ENCODE measurements at places on chromosomes 4 and X. TPM values are rescaled to one million over a fixed set of nuclear protein-coding genes. Genes with fewer than 3 reads are reported as not detected.

- peak; percentile 30 for DNase-seq
Measured at GRCh38 chr4:173332963-173333657, 1.0 kb downstream of the HMGB2 start.

GRCh38 chrX:65993915-65994460, 45.9 kb downstream of the VSIG4 start:
- DNase-seq, result no peak

DNA sequence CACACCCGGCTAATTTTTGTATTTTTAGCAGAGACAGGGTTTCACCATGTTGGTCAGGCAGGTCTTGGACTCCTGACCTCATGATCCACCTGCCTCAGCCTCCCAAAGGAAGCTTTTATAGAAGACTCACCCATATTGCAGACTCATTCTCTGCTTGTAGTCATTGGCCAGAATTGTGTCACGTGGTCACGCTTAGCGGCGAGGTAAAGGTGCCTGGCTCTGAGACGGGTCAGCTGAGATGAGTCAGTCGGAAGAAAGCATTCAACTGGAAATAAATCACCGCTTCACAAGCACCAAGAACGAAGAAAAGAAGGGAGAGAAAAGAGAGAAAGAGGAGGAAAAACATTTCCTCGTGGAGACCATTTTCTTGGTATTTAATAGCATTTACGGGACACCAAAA, 218.8 kb upstream of the NOCT start:
- DNase-seq, result no peak

GRCh38 chr4:100362366-100362765, 155.5 kb downstream of the EMCN start:
- DNase-seq, result peak; percentile 41

DNA sequence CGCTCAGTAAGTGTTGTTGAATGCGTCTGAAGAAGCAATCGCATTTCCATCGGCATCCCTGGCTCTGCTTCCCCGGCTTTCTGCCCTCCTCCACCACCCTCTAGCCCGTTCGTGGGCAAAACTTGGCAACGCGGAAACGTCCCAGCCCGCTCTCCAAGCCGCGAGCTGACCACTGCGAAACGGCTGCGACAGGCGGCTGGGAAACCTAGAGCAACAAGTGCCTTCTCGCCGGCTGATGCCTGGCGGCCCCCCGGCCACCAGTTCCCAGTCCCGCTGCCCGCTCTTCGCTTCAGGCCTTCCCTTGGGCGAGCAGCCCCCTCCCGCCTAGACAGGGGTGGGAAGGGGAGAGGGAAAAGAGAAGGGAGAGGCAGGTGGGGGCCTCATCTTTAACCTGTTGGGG, 837 bp downstream of the CITED1 start:
- DNase-seq, result no peak

GRCh38 chr4:155430895-155431795, 54.4 kb upstream of the MAP9 start:
- no peak for DNase-seq

DNA sequence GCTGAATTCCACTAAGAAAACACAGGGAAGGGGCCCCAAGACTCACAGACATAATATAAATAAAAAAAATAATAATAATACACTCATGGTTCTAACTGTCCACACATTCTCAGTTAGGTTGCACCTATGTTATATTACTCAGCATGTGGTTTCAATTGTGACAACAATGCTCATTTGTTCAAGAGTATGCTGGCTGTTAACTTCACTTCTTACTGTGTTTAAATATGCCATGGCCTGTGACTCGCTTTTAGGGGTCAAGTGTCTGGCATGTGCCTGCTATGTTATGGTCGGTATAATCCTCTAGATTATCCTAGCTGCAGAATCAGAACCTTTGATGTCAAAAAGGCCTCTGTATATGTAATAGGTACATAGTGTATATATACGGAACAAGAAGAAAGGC, 324.8 kb upstream of the INTU start:
- no peak for DNase-seq

DNA sequence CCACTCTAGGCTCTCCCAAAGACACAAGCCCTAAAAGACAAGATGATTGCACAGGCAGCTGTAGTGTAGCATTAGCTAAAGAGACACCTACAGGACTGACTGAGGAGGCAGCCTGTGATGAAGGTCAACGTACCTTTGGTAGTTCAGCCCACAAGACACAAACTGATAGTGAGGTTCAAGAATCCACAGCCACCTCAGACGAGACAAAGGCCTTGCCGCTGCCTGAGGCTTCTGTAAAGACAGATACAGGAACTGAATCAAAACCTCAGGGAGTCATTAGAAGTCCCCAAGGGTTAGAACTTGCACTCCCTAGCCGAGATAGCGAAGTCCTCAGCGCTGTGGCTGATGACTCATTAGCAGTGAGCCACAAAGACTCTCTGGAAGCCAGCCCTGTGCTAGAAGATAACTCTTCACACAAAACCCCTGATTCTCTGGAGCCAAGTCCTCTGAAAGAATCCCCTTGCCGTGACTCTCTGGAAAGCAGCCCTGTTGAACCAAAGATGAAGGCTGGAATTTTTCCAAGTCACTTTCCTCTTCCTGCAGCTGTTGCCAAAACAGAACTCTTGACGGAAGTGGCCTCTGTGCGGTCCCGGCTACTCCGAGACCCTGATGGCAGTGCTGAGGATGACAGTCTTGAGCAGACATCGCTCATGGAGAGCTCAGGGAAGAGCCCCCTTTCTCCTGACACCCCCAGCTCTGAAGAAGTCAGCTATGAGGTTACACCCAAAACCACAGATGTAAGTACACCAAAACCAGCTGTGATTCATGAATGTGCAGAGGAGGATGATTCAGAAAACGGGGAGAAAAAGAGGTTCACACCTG, 306.3 kb downstream of the ANK2 start:
- peak; percentile 86 for DNase-seq

GPR173 gene
- 2.2 TPM for total RNA-seq

CCDC120 gene
- 5.3 TPM for total RNA-seq

CYSLTR1 gene
- total RNA-seq, result not detected

CRMP1 gene
- not detected for total RNA-seq

FSTL5 gene
- total RNA-seq, result not detected

All from PC-3 (cell line).